ENCODE measurements at places on chromosomes 6 and 20.
A peak's percentile ranks its signal among the peaks of the same experiment; 100 is the strongest.

DNA sequence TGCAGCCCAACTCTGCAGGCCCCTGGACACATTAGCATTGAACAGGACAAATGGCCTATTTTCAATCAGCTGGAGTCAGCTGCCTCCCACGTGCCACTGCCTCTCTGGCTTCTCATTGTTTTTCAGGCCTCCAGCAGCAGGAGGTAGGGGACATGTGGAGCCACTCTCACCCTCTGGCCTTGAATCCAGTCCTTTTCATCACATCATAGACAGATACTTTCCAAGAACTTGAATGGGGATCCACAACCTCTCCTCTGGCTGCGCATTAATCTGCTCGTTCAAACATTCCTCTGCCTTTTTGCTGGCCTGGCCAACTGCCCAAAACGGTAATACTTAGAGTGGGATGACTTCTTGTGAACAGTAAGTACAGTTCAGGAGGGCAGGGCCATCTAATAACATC, 592.3 kb downstream of the PKHD1 start:
- DNase-seq = no peak

DNA sequence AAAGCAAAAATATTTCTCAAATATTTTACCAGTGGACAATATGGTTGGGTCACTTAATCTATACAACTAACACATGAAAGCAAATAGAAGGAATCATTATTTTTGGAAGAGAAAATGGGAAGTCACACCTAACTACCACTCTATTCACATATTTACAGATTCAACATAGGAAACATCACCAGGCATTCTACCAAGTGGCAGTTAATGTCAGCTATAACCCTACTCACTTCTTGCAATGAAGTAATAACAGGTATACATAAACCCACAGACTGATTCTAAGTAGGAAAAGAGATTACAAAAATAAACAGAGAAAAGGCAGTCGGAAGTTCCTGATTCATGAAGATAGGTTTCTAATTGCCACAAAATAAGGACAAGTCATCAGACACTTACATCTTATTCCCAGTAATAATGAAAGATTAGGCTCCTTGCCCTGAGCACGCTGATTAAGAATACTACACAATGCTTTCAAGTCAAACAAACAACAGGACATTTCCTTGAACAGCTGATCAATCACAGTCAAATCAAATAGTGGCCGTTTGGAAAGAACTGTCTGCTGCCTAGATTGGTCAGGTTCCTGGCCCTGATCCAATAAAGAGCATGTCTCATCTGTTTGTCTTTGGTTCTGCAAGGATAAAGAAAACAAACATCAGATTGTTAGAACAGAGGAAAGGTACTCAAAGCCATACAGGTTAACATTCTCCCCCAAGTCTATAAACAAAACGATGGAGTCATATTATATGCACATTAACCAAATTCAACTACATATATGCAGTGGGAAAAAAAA, 79.2 kb upstream of the PLN start:
- DNase-seq = no peak

DNA sequence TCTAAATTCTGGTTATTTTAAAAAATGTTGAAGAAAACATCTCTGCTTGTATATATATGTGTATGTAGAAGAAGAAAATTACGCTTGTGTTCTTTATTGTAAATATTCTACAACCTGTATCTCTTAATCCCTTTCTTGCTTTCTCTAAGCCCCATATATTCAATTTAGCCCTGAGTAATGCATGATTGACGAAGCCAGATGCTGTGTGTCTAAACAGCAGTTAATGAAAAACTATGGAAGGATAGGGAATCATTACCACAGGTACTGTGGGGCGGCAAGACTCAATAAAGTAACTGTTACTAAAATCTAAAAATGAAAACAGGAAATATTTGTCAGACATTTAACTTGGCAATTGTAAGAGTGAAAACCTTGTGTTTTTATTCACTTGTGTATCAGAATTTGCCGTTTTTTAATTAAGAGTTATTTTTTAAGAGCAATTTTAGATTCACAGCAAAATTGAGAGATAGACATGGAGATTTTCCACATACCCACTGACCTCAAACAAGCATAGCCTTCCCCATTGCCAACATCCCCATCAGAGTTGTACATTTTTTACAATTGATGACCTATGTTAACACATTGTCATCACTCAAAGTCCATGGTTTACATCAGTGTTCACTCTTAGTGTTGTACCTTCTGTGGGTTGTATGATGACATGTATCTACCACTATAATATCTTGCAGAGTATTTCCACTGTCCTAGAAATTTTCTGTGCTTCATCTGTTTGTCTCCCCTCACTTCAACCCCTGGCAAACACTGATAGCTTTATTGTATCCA, 76.7 kb downstream of the BCKDHB start:
- DNase-seq = no peak

GRCh38 chr6:111759331-111759835, 113.9 kb downstream of the FYN start:
- no peak for DNase-seq

DNA sequence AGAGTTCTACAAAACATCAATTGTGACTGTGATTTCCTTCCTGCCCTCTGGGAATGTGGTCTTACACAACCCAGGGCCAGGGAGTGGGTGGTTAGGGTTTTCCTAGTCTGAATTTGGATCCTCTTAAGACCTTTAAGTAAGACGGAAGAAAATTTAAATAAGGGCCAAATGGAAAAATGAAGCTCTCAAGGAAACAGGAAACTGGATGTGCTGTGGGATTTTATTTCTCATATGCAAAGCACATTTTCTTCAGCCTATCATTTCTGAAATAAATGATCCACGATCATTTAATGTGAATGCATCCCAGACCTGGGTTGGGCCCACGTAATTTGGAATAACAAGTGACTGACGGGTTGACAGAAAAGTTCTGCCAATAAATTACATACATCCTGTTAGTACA, 243.6 kb downstream of the CLIC5 start:
- DNase-seq = no peak

DNA sequence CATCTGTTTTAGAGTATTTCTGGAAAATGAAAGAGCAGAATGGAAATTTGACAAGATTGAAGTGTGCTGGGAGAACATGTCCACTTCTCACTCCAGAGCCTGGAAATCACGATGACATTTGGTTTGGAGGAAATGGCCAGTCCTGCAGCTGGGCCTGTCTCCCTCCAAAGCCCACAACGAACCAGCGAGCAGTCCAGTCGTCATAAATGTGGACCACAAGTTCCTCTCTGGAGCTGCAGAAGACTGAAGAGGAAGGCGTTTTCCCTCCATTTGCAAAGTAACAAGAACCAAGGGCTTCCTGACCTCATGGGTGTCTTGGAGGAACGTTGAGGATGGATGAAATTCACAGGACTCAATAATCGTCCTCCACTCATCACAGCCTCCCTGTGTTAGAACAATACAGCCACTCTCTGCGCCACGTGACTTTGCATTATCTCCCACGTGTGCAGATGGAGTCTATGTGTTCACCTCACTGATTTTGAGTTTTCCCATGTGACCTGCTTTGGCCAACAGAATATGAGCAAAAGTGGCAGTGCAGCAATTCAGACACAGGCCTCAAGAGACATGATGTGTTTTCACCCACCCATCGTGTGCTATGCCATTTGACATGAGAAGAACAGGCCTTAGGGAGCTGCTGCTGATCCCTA, 9.1 kb upstream of the SPATS1 start:
- no peak for DNase-seq

DNA sequence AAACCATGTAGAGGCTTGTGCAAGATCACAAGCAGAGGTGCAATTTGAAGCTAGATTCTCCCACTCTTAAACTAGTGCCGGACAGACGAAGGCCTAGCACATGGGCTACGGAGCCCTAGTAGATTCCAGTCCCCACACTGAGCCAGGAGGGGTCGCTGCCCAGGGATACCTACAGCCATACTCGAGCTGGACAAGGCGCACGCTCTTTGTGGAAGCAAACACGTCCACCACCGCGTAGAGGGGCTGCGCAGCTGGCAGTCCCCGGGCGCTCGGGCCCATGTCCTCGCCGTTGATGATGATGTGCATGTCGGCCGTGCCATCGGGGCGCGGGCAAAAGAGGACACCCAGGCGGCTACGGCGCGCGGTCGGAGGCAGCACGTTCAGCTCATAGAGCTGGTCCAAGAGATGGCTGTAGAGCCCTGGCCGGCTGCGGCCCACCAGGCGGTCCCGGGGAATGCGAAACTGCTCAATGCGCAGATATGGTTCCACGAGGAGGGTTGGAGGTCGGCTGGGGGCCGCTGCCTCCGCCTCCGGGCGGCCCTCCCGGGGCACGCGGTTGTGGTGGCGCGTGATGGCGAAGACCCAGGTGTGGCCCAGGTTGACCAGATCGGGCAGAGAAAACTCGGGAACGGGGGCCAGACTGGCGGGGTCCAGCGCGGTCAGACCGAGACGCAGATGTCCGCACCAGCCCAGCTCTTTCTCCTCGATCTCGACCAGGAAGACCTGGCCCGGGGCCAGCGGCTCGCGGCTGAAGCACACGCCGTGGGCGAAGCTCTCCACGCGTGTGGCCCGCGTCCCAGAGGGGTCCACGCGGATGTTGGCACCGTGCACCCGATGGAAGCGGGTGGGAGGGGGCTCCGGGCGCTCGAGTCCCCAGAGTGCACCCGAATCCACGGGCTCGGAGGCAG, 677 bp downstream of the NEURL2 start:
- peak; percentile 73 for DNase-seq

DNA sequence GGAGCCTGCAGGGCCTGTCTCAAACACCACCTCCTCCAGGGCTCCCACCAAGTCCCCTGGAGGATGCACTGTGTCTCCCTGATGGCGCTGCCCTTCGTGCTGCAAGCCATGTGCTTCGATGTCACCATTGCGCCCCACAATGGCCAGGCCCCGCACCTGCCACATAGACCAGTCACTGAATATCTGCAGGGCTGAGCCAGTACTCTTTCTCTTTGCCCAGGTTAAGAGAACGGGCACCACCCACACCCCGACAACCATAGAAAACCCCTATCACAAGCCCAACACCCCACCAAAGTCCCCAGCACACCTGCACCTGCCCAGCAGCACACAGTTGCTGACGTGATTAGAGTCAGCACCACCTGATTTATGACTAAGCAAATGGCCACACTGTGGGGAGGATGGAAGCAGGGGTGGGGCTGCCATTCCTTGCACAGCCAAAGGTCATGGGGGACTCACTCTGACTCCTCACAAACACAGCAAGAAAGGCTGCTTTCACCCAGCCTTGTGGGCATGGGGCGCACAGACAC, 104.3 kb downstream of the SLC23A2 start:
- DNase-seq = peak; percentile 27

- no peak for DNase-seq
Measured at GRCh38 chr20:13278812-13279570, 57.9 kb downstream of the ISM1 start.
